ENCODE measurements at places on chromosomes 7 and 10.

GRCh38 chr7:107999779-108000560, 3.0 kb downstream of the LAMB1 start:
- DNase-seq, result no peak

DNA sequence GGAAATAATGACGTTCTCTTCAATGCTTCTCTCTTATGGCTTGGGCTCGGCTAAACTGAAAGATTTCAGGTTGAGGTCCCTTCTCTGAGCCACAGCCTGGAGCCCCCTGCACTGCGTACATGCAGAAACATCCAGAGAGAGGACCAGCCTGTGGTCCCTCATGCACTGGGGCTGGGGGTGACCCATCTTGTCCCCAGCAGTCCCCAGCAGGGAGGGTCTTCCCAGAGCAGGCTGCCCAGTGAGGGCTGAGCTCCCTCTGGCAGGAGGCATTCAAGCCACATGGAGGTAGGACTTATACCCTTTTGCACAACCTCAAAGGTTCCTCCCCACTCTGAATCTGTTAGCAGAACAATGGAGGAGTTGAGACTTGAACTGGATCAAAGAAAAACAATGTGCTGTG, 7.4 kb downstream of the GDF10 start:
- no peak for DNase-seq

DNA sequence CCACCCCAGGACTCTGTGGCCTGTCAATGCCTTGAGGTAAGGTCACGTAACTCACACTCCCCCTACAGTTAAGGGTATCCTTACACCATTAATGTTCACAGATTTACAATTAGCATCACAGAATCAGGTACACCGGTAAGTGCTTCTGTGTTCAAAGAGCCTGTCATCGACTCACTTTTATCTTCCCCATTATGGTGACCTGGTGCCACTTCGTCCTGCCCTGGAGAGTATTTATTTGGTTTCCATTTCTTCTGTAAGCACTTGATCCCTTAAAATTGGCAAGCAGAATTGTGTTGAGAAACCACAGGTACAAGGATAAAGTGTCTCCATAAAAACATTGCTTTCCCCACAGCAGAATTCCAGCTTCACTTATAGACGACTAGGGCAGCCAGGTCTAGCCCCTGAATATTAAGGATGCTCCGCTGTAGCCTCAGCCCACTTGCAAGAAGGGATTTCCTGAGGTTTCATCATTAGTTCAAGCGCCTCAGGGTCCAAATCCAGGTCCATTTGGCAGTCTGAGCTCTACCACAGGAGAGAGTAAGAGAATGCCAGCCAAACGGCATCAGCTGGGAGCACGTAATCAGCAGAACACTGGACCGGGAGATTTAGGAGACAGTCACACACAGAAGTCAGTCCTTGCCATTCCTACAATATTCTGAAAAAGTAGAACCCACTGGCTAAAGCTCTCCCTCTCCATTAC, 10.1 kb downstream of the ATXN7L1 start:
- DNase-seq, result no peak

DNA sequence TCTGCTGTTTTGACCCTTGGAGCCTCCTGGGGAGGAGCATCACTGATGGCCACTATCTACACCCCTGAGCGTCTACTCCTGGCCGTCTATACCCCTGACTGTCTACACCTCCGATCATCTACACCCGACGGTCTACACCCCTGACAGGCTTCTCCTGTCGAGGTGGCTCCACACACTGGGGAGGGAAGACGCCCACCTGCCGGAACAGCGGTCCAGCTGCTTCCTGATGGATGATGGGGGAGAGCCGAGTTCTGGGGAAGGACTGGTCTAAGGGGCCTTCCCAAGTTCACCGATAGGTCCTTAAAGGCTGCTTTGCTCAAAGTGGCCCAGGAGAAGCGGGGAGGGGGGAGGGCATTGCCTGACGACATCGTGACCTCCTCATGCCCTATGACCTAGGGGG, 39.4 kb downstream of the GBX1 start:
- no peak for DNase-seq

DNA sequence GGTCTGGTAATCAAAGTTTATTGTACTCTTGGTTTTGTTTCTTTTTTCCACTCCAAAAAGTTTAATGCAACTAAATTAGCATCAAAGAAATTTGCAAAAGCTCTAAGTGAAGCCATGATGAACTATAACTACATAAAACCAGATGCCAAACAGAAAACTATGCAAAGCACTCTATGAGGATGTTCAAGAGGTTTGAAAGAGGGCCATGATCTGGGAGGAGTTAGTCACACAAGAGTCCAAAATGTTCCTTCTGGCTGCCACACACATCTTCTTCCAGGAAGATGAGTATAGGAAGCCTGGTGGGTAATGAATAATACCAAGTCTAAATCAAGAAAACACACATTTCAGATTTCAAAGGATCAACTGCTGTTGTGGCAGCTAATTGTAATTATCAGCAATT, 28.4 kb downstream of the GLI3 start:
- no peak for DNase-seq

- no peak for DNase-seq
These were observed 68.6 kb downstream of the ZMIZ1 start for GRCh38 chr10:79137300-79137756.

- DNase-seq, result no peak
These were observed 77.1 kb downstream of the MAP3K8 start for GRCh38 chr10:30510932-30511700.

DNA sequence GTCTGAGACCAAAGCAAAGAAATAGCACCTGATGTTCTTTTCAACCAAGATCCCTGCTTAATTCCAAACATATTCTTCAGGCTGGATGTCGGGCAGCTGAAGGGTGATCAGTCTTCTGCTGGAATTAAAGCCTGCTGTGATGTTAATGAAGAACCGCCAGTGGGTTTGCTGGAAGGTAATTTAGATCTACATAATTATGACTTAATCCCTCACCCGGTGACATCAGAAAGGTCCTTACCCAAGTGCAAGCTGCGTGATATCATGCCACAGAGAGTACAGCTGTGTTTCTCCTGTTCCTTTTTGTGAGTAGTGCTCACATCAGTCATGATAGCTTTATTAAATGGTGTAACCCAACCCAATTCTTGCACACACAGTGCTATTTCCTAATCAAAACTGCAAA, 29.1 kb upstream of the LRGUK start:
- no peak for DNase-seq

DNA sequence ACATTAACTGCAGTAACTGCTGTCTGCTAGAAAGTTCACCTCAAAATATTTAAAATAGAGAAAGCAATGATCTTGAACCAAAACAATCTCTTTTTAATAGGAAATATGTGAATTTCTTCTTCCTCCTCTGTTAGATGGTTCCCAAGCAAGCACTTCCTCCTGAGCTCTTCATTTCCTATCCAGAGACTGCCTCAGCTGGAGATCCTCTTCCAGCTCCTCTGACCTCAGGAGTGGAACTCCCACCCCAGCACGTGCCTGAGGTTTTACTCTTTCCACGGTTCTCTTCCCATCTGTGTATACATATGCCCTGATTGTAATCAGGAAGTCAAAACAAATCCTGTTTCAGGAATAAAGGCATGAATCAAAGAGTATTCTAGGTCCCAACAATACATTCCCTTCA, 5.6 kb downstream of the DENND11 start:
- DNase-seq, result no peak

DNA sequence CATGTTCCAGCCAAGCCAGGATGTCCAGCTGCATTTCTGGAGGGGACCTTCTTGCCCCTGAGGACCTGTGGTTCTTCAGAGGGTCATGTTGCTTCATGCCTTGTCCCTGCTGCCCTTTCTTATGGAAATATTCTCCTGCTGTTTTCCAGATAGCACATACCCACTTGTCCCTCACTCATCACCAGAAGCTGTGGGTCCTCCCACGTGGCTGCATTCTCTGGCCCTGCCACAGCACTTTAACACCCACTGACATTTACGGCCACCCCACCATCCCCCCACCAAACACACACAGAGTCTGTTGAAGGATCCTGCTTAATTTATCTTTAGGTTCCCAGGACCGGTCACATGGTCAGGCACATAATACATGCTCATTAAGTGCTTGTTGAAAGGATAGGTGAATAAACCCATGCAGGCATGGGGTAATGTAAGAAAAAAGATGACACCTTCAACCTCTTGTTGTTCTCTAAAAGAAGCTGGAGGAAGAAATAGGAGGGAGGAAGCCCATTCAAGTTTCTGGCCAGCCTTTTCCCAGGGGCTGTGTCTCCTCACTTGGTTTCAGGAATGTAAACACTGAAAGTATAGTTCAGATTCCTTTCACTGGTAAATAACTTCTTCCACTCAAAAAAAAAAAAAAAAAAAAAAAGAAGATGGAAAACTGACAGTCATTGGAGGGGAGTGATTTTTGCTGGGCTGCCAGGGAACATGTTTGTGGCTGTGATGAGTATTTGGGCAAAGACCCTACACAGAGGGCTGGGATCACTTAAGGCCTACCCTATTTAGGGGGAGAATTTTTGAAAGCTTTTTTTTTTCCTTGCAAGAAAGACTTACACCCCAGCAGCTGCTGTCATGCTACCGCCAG, 19.8 kb upstream of the BMPER start:
- DNase-seq, result no peak

DNA sequence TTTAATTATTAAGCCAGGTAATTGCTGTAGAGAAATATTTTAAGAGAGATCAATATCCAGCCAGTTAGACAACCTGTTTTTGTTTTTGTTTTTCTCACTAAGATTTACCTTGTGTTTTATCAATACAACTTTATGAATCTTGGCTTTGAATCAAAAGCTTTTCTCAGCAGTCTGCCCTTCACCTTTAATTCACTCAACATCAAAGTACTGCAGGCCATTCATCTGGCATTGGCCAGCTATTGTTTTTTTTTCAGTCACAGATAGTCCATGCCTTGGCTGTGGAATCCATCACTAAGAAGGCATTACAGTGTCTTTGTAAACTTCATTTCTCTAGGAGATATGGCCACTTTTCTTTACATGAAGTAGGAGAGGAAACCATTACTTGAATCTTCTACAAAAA, 20.2 kb downstream of the SGCE start:
- DNase-seq, result no peak

DNA sequence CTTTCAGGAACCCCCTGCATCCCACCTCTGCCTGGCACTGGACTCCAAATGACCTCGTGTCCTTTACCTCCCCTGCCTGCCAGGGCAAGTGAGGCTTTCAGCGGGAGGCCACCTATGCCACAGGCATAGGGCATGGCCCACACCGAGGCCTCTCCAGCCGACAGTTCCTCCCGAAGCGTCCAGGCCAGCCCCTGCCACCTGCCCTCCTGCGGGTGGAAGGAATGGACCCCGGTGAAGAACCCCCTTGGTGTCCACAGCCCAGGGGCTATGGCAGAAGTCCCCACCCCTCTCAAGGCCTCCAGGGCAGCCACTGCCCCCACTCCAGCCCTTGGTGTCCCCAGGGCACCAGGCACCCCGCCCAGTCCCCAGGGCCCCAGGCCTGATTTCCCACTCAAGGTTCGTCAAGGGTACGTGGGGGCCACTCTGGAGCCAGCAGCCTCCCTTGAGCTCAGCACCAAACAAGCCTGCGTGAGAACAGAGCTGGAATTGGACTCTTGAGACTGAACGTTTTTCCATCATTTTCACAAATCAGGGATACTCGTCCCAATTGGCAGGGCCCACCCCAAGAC, 3.1 kb downstream of the FUOM start:
- DNase-seq, result no peak

- peak; percentile 5 for DNase-seq
These were observed 493.4 kb downstream of the TNS3 start for GRCh38 chr7:47088329-47089067.

DNA sequence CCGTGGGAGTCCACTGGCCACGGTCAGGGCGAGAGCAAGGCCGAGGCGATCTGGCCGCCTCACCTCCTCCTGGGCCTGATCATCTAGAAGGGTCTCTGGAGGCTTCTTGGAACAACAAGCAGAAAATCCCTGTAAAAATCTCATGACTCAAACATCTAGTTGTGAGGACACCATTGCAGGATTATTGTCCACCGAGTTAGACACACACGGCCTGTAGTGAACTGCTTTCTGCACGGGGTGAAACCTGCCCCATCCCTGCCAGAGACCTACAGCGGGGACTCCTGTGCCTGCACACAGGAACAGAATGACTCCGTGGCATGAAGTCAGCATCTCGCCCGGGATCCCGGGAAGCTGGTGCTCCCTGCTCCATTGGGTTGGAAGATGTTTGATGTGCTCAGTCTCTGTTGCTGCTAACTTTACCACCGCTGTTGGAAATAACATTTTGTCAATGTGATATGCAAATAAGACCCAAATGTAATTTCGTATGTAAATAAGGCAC, 267.0 kb upstream of the TCERG1L start:
- no peak for DNase-seq

- no peak for DNase-seq
These were observed 752.4 kb upstream of the VSTM2A start for GRCh38 chr7:53789741-53790140.

DNA sequence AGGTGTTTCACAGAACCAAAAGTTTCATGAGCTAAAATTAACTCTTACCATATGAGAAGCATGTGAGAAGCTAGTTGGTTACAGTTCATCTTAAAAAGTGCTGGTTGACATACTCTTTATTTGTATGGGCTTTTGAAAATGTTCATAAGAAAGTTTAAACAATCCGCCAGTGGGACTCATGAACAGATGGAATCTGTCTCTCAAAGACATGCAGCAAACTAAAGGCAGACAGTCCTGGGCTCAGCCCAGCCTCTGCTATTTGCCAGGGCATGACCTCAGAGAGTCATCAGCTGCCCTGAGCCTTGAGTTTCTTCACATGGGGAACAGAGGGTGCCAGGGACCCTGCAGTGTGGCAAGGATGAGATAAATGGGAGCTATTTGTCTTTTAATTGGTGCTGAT, 3.2 kb downstream of the PYROXD2 start:
- DNase-seq, result no peak

GRCh38 chr10:96025566-96025965, 17.8 kb upstream of the CCNJ start:
- DNase-seq, result no peak

DNA sequence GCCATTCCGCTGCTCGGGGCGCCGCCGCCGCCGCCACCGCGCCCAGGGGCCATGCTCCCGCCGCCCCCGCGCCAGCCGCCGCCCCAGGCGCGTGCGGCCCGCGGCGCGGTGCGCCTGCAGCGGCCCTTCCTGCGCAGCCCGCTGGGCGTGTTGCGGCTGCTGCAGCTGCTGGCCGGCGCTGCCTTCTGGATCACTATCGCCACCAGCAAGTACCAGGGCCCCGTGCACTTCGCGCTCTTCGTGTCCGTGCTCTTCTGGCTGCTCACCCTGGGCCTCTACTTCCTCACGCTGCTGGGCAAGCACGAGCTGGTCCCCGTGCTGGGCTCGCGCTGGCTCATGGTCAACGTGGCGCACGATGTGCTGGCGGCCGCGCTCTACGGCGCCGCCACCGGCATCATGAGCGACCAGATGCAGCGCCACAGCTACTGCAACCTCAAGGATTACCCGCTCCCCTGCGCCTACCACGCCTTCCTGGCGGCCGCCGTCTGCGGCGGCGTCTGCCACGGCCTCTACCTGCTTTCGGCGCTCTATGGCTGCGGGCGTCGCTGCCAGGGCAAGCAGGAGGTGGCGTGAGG, 383 bp downstream of the MARVELD1 start:
- DNase-seq, result peak; percentile 36

DNA sequence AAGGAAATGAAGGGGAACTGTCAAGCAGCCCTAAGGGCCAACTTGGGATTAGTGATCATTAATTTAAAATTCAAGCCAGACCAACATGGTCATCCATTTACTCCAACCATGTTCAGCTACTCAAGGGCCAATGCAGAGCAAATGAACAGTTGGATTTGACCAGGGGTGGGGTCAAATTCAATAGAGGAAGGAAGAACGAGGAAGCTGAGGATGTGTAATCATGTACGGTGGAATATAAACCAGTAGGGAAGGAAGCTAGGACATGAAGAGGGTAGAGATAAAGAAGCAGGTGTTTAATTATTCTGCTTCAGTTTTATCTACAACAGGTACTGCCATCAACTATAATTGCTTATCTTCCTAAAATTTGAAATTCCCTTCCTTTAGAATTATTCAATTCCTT, 81.6 kb downstream of the HIBADH start:
- no peak for DNase-seq

GRCh38 chr10:96295475-96295874, 8.8 kb upstream of the DNTT start:
- no peak for DNase-seq
